NCI-H1417 treated with DMSO at 0.1 percent for 48 hours (cell line): ENCODE measurements at places on chromosomes 13 and 19.

DNA sequence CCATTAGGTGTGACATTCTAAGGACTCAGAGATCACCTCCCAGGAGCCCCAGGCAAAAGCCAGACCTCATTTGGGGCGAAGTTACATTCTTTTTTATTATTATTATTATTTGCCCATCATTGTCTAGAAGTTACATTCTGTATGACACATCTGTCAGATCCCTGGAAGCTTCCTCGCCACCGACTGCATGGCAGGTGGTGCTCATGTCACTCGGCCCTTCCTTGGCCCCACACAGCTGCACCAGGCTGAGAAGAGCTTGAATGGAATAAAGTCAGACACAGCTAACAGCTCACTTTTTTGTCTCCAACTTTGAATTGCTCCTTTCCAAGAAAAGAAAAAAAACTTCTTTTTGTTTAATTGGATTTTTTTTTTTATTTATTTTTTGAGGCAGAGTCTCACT, 41.4 kb upstream of the LDLR start:
- no peak for DNase-seq

GRCh38 chr19:12786952-12787351, 4.3 kb upstream of the JUNB start:
- DNase-seq: no peak

DNA sequence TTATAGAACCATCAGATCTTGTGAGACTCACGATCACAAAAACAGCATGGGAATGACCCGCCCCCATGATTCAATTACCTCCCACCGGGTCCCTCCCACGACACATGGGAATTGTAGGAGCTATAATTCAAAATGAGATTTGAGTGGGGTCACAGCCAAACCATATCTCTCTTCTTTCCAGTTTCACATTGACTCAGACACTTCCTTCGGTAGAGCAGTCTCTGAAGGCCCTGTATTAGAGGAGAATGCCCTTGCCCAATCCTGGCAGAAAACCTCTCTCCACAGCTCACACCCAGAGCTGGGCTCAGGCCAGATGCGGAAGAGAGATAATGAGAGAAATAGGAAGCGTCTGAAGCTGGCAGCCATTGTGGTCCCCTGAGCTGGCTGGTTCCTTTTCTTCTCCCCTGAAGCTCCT, 72.4 kb upstream of the CLDN10 start:
- DNase-seq: no peak

GRCh38 chr13:57640607-57641006, 9.1 kb downstream of the PCDH17 start:
- DNase-seq: no peak

- DNase-seq: no peak
These were observed 389.2 kb downstream of the EFNB2 start for GRCh38 chr13:106145997-106146864.

DNA sequence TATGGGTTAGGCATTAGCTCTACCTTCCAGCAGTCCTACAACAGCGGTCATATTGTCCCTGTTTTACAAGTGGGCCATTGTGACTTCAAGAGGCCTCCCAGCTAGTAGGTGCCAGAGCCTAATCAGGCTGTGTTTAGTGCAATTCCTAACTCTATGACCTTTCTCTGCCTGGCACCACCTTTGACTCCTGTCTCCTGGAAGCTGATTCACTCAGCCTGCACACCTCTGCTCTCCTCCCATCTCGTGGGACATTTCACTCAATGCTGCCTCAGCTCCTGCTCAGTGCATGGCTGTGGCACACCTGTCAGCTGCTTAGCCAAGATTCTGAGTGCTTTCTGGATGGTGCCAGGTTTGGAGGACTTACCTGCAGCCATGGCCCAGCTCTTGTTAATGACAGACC, 9.5 kb upstream of the GJB6 start:
- no peak for DNase-seq

DNA sequence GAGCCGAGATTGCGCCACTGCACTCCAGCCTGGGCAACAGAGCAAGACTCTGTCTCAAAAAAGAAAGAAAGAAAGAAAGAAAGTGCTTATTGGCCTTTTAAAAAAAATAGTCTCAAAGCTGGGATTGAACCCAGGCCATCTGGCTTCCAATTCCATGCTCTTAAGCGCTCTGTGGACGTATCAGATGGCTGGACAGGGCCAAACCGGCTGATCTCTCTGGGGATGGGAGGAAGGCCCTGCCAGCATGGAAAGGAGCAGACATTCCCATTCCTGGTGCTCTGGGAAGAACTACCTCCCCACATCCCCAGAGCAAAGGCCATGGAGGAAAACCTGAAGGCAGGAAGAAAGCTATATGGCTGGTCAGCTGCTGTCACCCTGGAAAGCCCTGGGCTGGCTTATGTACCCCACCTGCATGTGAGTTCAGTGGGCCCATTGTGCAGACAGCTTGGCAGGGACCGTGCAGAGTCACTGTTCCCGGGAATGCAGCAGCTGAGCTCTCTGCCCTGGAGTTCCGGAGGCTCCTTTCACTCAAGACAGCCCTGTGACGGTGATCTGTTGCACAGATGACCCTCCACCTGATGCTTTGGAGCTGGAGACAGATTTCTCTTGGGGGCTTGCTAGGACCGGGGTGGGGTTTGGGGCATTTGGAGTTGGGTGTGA, 84.3 kb downstream of the SIPA1L3 start:
- DNase-seq: no peak

- no peak for DNase-seq
These were observed 822 bp upstream of the ZNF274 start for GRCh38 chr19:58181902-58182576.

DNA sequence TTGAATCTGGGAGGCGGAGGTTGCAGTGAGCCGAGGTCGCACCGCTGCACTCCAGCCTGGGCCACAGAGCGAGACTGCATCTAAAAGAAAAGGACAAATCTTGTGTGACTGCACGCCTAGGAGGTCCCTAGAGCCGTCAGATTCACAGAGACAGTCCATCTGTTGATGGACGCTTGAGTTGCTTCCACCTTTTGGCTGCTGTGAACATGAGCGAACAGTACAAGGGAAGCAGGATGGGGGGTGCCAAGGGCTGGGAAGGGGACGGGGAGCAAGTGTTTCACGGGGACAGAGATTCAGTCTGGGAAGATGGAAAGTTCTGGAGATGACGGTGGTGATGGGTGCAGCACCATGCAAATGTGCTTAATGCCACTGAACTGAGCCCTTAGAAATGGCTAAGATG, 78.7 kb downstream of the GNG7 start:
- DNase-seq: no peak

GRCh38 chr13:108409730-108410129, 140.2 kb downstream of the TNFSF13B start:
- DNase-seq: no peak

DNA sequence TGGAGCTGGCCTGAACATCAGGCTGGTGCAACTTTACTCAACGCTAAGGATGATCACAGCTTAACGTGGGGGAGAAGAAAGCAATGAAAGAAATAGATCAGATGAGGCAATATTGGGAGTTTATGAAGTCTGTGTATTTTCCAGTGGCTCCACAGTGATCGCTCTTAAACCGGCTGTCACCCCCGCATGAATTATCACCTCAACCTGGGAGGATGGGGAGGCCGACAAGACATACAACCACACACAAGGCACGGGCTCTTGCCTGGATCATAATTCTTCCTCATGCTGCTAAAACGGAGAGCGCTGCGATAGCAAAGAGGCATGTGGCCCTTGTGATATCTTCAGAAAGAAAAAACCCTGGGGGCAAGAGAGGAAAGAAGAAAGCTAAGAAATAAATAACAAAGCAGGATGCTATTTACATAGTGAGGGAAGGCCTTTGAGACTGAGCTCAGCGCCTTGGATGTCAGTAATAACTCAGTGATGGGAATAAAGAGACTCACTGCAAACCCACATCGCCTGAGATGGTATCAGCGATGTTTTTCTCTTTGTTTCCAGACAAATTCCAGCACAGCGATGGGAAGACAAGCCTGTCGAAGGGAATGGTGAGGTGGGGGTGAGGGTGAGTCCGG, 19.1 kb upstream of the CHST8 start:
- DNase-seq: no peak

- DNase-seq: no peak
These were observed 4.3 kb upstream of the DUXA start for GRCh38 chr19:57171551-57172081.

GRCh38 chr13:110471156-110471832, 90.2 kb downstream of the RAB20 start:
- DNase-seq: no peak

DNA sequence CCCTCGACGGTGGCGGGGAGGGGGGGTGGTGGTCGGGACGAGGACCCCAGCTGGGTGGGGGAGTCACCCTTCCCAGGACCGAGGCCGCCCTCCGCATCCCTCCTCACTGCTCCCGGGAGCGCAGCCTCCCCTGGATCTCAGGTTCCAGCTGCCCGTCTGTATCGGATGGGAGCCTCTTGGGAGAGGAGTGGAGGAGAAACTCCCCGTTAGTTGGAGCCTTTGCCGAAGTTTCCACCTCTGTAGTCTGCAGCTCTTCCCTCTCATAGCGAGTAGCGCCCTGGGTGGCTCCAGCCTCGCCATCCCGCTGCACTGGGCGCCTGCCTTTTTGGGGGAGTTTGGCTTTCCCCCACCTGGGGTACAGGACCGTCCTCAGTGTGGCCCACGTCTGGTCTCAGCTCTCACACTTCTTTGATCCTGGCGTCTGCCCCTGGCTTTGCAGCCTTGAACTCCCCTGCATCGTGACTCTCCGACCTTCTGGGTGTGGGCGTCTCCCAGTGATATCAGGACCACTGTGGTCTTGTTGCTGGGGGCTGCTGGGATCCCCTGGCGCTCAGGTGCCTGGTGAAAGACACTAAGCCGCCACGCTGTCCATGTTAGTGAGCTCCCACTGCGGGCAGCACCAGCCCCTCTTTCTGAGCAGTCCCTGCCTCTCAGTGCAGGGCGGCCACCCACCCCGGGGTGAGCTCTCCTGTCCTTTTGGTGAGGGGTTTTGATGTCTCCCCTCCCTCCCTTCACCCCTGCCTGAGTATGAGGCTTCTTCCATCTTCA, 1.1 kb downstream of the CNOT3 start:
- DNase-seq: no peak

DNA sequence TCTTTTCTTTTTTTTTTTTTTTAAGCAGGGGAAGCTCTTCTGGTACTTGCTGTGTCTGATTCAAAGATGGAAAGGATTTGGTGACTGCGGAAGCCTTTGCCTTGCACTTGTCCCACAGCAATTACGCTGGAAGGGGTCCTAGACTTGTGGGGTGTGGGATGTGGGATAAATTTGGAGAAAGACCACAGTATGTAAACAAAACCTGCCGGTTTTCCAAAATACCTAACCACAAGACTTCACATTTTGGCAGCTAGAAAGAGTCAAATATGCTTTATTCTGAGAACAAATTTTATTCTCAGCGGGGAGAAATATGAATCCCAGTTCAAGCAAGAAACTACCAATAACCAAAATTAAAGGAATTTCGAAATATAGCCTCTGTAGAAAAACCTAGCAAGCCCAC, 176.5 kb downstream of the SPRY2 start:
- DNase-seq: no peak

DNA sequence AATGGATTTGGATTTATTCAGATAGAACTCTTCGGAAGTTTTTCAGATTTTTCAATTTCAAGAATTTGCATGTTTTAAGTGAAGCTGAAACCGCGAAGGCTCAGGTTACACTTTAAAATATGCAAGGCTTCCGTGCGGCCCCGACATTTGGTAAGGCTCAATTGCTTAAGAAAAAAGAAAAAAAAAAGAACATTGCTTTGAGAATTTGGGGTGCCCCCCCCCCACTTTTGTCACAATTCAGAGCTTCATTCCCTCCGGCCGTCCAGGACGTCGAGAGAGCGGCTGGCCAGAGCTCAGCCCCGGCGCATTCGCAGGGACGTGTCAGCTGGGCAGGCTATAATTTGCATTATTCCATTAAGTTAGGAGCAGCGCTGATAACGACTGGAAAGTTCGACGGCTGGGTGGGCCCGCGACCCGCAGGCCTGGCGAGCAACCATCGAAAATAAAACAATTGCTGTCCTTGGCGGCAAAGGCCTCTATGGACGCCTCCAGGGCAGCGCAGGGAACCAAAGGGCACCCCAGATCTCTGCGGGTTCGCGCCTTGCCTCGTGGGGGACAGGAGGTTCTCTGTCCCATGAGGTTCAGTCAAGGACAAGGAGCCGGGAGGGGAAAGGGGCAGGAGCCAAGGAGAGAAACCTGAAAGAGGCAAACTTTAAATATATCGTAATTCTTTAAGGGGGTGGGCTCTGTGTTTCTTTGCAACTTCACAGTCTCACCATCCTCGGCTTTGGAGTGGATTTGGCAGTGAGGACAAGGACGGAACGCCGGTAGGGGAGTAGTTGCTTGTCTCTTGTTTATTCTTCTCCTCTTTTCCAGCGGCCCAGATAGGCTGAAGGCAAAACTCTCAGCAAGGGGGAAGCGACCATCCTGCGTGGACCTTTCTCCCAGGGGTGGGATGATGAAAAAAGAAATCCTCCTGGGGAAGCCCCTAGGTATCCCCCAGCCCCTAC, 7.0 kb downstream of the SOX21 start:
- DNase-seq: no peak

- DNase-seq: no peak
These were observed 339.1 kb upstream of the OBI1 start for GRCh38 chr13:78997902-78998629.

GRCh38 chr19:46786236-46787039, 2.0 kb downstream of the SLC1A5 start:
- DNase-seq: no peak

GRCh38 chr19:9474975-9475374, 23.4 kb downstream of the ZNF560 start:
- no peak for DNase-seq

DNA sequence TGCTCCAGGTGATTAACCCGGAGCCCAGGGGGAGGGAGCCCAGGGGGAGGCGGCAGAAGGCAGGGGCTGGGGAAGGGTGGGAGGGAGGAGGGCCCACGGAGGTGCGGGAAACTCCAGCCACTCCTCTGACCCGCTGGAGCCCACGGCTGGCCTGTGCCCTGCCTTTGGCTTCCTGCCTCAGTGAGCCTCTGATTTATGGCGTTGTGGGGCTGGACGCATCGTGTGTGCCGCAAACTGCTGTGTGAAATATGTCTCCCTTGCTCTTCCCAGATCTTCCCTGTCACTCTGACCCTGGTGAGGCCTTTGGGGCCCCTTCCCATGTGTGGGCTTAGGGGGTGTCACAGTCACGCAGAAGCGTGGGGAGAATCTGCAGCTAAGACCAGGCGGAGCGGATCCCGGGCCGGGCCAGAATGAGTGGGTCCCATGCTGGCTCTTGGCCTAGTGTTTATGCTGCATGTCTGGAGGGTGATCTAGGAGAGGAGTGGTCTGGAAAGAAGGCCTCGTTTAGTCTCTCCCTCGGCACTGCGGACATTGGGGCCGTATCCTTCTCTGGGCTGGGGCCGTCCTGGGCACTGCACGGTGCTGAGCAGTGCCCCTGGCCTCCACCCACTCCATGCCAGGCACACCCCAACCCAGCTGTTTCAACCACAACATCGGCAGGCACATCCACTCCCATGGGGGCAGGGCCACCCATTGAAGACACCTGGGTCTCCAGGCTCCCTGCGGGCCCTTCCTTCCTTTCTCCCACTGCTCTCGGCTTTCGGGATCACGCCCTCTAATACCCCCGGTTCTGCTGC, 123.0 kb downstream of the KDM4B start:
- no peak for DNase-seq
